ENCODE measurements at places on chromosomes 3 and 15.

DNA sequence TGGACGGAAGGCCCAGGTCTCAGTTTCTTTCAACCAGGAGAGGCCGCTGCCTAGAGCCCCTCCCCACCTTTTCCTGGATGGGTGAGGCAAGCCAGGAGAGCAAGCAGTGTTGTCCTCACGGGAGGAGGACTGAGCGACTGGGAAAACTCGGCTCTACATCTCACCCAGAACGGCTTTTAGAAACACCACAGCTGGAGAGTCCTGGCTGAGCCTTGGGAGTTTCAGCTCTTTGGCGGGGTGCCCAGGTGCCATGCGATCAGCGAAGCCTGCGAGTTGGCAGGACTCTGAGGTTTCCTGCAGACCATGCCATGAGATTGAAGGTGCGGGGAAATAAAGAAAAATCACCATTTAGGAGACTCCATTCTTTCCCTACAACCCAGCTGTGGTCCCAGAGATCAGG is 26.0 kb downstream of the PPCDC start:
- DNase-seq: no peak

GRCh38 chr15:99845009-99845408 is 111.8 kb upstream of the LYSMD4 start:
- DNase-seq: no peak

GRCh38 chr3:78659386-78659987 is 1108.3 kb downstream of the ROBO1 start:
- DNase-seq: no peak

DNA sequence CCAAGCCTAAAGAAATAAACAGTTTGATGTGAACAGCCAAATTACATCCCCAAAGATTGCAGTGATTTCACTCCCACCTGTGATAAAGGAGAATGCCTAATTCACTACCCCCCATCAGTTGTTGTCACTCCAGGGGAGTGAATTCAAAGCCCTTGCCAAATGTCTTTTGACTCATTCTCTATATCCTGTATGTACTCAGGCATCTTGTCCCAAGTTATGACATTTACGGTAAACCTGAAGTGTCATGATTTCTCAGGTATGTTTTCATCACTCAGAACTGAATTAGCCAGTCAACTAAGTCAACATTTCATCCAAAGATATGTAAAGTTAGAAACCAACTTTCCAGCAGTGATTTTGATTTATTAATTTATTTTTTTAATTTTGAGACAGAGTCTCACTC is 22.0 kb upstream of the HERC1 start:
- DNase-seq: no peak

- DNase-seq: no peak
These were observed 75.7 kb upstream of the KLHL25 start for GRCh38 chr15:85870216-85871014.

GRCh38 chr15:78979456-78980320 is 34.8 kb upstream of the CTSH start:
- DNase-seq: no peak

GRCh38 chr3:79297245-79297960 is 470.4 kb downstream of the ROBO1 start:
- DNase-seq: no peak

GRCh38 chr3:192339214-192339613 is 388.1 kb downstream of the FGF12 start:
- DNase-seq: no peak

GRCh38 chr3:188343894-188344293 is 189.9 kb downstream of the LPP start:
- no peak for DNase-seq

- DNase-seq: no peak
These were observed 72.7 kb downstream of the IQCH start for GRCh38 chr15:67327312-67327711.

- DNase-seq: no peak
These were observed 375.9 kb upstream of the NAALADL2 start for GRCh38 chr3:174483254-174483653.

- DNase-seq: no peak
These were observed 489 bp downstream of the GMPPB start for GRCh38 chr3:49723296-49723627.

- no peak for DNase-seq
These were observed 334.3 kb downstream of the UNC13C start for GRCh38 chr15:54312528-54312927.

DNA sequence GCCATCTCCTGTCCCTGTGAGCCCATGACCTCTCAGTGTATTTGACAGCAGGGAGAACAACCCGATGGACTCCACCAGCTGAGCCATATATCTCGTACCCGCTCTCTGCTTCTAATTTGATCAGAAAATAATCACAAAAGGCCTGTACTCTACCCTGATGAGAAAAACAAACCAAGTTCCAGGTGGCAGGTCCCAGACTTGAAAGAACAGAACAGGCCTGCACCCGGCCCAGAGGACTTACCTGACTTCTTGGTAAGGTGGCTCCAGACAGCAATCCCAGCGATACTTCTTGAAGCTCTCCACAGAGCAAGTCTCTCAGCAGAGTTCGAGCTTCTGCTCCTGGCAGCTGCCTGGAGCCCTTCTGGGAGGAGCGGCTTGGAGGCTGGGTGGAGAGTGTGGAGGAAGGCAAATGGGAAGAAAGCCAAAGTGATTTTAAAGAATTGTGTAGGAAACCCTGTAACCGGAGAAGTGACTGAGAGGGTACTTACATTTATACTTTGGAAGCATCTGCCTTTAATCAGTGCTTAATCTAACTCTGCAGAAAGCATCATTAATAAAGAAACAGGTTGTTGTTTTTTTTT is 91.6 kb downstream of the SCN11A start:
- DNase-seq: no peak

DNA sequence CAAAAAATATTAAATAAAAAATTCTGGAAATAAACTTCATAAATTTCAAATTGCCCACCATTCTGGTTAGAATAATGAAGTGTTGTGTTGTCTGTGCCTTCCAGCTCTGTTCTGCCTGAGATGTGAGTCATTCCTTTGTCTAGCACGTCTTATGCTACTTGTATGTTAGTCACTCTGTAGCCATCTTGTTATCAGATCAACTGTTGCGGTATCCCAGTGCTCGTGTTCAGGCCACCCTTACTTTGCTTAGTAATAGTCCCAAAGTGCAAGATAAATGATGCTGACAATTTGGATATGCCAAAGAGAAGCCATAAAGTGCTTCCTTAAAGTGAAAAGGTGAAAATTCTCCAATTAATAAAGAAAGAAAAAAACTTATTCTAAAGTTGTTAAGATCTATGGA is 527.5 kb downstream of the NAALADL2 start:
- DNase-seq: no peak

DNA sequence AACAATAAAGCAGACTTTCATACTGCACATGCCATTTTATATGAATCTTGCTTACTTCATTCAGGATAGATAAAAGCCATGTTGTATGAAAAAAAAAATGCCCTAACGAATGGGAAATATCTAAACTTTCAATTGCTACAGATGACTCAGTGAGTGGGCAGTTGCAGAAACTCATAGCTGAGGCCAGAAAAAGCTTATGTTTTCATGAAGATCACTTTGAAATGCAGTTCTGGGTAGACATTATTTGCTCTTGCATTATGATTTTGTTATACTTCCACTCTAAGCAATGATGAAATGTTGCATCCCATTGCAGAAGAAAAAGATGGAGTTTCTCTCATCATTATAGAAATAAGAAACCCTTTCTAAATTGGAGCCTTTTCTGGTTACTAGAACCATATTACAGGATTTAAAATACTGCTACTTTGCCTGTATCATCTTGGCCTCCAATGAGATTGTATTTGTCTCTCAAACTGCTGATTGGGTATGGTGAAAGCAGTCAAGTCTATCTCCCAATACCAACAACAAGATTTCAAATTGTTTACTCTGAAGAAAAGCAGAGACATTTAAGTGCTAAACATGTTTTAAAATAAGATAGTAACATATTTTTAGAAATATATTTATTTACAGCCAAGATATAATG is 17.0 kb downstream of the PEAK1 start:
- no peak for DNase-seq

DNA sequence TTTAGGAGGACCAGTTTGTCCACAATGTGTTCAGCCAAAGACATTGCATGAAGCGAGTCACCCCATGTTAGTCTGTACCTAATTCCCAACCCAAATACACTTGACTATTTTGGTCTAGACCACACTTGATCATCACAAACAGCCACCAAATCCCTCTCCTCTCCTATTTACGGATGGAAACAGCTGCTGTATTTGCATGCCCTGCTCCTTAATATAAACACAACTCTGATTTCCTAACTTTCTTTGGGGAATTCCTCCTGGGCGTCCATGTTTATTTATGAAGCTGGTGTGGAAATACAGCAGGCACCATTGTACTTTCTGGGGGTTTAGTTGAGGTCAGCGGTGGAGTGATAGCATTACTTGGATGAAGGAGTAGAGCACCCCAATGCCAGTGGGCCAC is 235.2 kb downstream of the TLE3 start:
- no peak for DNase-seq

GRCh38 chr15:62390791-62391640 is 225.9 kb upstream of the C2CD4B start:
- no peak for DNase-seq

- DNase-seq: no peak
These were observed 5.8 kb downstream of the LTK start for GRCh38 chr15:41507820-41508290.

DNA sequence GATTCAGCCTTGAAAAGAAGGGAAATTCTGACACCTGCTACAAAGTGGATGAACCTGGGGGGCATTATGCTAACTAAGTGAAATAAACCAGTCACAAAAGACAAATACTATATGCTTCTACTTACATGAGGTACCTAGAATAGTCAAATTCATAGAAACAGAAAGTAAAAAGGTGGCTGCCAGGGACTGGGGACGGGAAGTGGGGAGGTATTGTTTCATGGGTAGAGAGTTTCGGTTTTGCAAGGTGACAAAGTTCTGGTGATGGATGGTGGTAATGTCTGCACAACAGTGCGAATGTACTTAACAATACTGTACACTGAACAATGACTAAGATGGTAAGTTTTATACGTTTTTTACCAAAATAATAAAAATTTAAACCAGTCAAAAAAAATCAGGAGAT is 4.8 kb downstream of the IDH2 start:
- DNase-seq: peak; percentile 23

DNA sequence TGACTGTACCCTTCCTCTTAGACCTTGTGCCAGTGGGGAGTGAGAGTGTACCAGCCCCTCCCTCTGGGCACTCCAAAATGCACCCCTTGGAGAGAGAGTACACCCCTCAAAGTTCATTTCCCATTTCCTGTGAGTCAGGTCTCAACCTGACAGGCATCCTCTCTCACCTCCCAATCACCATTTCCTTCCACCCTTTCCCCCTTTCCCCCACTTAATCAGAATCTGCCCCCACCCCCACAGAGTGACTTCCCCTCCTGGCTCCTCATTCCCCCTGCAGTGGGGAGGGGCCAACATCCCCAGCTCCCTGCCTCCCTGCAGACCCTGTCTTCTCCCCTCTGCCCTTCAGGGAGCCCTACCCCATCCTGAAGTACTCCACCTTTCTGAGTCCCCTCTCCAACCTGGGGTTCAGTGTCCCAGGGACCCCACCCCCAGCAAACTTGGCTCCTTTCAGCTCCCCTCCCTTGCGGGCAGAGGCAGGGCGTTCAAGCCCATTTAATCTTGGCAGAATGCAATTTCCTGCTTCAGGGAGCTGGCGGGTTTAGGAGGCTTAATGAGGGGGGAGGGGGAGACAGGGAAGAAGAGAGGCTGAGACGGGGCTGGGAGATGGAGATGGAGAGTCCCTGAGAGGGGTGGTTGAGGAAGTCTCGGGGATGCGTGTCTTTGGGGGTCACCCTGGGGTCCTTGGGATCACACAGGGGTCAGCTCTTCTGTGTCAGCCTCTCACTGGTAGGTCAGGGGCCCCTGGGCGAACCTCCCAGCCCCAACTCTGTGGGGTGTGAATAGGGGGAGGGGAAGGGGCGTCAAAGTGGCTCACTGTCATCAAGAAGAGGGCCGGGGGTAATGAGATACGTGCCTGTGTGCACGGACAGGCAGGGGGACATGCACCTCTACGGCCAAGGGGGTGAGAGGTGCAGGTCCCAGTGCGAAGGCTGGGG is 16.6 kb upstream of the SEMA3F start:
- DNase-seq: no peak

DNA sequence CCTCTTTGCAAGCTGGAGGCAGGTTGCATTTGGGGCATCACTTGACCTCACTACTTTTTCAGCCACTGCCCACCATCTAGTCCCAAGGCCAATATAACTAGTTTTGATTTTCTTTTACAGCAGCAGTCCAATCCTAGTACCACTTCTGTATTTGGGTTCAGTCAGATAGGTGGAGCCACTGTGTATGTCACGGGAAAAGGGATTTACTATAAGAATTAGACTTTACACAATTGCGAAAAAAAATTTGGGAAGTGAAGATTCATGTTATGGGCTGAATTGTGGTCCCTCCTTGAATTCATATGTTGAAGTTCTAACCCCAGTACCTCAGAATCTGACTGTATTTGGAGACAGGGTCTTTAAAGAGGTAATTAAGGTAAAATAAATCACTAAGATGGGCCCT is 37.4 kb upstream of the NMNAT3 start:
- DNase-seq: no peak

- DNase-seq: no peak
These were observed 53.4 kb upstream of the C15orf39 start for GRCh38 chr15:75148280-75148679.

DNA sequence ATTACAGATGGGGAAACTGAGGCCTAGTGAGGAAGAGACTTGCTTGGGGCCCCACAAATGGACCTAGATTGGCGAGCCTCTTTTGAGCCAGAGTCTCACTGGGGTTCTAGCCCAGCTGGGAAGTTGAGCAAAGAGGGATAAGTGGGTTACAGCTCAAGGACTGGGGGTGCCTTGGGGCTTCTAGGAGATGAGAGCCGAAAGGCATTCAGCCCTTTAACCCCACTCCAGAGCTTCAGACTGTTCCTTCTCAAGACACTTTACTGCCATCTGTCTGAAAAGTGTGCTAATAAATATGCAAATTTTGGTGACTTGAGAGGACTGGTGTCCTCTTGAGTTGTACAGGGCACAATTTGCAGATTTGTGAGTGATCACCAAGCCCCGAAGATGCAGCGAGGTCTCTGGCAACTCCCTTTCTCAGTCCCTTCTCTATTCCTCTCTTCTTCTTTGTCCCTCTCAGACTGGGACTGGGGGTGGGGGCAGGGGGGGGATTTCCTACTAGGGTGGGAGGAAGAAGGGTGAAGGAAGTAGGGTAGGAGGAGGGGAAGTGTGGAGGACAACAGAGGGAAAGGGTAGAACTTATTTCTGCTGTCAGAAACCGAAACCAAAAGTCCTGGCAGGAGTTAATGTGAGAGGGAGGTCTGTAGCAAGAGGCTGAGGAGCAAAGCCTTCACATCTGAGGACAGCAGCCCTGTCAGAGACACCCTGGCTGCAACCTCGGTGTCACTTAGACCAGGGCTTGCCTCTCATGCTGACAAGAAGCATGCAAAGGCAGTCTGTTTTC is 16.2 kb upstream of the ANKDD1A start:
- no peak for DNase-seq

- no peak for DNase-seq
These were observed 27.1 kb downstream of the ITPR1 start for GRCh38 chr3:4520033-4520816.

GRCh38 chr3:184031187-184031792 is at the start of gene HTR3D:
Gene HTR3D, plus strand, starts transcription at chr3:184031742. Its CDS starts 0 bp downstream, at chr3:184031742.
- DNase-seq: no peak
